Nasal cavity respiratory epithelium epithelial cell of viscerocranial mucosa (primary cell): ENCODE measurements at places on chromosomes 2 and 18. TPM values are rescaled to one million over a fixed set of nuclear protein-coding genes. Genes with fewer than 3 reads are reported as not detected.

The SP100 gene
- total RNA-seq: 19.1 and 34.5 TPM in 2 replicates

The CD207 gene
- total RNA-seq: not detected in 2 replicates

The DIPK1C gene
- not detected in 2 replicates for total RNA-seq

The LDLRAD4 gene
- 0.85 TPM in 1 of 2 replicates, not detected in the other for total RNA-seq

The DUSP2 gene
- 6.2 and 13.0 TPM in 2 replicates for total RNA-seq

The GKN1 gene
- not detected in 2 replicates for total RNA-seq

The TMEM169 gene
- 0.14 and 0.34 TPM in 2 replicates for total RNA-seq

The TBC1D8 gene
- total RNA-seq: 14.7 and 32.7 TPM in 2 replicates

The CXCR1 gene
- not detected in 2 replicates for total RNA-seq

The PAX3 gene
- total RNA-seq: 5.8 TPM in 1 of 2 replicates, not detected in the other

The FBXO11 gene
- 81.0 and 101 TPM in 2 replicates for total RNA-seq

The EFHD1 gene
- 0.07 TPM in 1 of 2 replicates, not detected in the other for total RNA-seq

The FAM237A gene
- not detected in 2 replicates for total RNA-seq

The SLC9A4 gene
- total RNA-seq: 0.07 TPM in 1 of 2 replicates, not detected in the other
